ENCODE measurements at places on chromosomes 2 and 18. TPM values are rescaled to one million over a fixed set of nuclear protein-coding genes. Genes with fewer than 3 reads are reported as not detected.

The MXD1 gene
- 16.2 TPM for polyA plus RNA-seq

The ATP8B1 gene
- polyA plus RNA-seq = 33.0 TPM

DNA sequence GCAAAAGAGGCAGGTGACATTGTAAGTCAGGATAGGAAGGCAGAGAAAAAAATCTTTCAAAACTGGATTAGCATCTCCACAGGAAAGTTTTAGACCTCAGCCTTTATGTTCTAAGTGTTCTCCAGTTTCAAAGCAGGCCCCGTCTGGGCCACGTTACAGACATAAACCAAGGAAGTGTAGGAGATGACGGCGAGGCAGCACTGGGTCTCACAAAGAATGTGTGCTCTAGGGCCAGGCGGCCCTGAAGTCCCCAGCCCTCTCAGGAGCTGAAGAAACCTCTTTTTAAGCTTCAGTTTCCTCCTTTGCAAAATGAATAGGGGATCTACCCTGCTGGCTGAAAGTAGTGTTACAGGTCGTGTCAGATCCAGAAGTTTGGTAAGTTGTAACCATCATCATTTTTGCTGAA is 81.7 kb downstream of the SPRED2 start:
- DNase-seq = peak; percentile 44

- DNase-seq = no peak
Measured at GRCh38 chr2:144096531-144096930, 423.4 kb downstream of the ZEB2 start.

The DSC2 gene
- polyA plus RNA-seq = 39.8 TPM

The C2orf15 gene
- 13.1 TPM for polyA plus RNA-seq

DNA sequence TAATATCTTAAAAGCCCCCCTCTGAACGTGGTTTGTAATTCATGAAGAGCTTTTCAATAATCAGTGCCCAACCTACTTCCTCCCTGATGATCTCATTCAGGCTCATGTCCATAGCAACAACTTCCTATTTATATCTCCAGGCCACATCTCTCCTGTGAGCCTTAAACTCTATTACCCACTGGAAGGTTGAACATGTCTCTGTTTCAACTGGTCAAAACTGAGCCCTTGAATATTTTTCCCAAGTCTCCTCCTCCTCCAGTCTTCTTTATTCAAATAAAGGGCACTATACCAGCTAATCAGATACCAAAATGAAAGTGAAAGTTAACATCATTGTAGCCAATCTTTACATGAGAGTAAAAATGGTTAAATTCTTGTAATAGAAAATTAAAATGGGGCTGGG is 63.7 kb upstream of the ITGA4 start:
- DNase-seq = no peak

DNA sequence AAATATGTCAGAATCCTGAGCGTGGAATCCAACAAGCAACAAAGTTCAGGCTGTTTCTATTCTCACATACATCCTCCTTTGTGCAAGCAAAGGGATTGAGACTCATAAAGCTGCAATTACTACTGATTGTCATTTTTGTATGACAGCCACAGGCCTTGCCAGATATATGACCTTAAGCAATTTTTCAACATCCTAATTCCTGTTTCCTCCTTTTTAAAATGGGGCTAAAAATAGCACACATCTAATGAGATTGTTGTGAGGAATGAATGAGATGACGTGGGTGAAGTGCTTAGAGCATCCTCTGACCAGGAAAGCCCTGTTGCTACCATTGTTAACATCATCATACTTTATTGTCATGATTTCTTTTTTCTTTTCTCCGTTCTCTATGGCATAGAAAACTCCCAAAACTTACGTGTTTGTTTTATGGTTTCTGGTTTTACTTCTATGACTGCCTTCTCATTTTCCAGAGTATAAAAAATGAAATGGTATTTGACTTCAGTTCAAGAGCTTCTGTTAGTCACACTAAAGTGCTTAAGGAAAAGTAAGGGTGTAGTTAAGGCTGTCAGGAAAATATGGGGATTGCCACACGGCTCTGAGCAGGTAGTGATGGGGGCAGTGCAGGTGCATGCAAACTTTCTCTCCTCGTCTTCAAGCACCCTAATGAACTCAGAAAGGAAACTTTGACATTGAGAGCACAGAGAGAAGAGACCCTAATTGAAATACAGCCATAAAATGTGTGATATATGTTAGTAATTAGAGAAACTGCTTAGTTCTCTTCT is 590.6 kb upstream of the NETO1 start:
- no peak for DNase-seq

The CTDP1 gene
- polyA plus RNA-seq = 12.9 TPM

The HOXD13 gene
- polyA plus RNA-seq = 0.08 TPM

DNA sequence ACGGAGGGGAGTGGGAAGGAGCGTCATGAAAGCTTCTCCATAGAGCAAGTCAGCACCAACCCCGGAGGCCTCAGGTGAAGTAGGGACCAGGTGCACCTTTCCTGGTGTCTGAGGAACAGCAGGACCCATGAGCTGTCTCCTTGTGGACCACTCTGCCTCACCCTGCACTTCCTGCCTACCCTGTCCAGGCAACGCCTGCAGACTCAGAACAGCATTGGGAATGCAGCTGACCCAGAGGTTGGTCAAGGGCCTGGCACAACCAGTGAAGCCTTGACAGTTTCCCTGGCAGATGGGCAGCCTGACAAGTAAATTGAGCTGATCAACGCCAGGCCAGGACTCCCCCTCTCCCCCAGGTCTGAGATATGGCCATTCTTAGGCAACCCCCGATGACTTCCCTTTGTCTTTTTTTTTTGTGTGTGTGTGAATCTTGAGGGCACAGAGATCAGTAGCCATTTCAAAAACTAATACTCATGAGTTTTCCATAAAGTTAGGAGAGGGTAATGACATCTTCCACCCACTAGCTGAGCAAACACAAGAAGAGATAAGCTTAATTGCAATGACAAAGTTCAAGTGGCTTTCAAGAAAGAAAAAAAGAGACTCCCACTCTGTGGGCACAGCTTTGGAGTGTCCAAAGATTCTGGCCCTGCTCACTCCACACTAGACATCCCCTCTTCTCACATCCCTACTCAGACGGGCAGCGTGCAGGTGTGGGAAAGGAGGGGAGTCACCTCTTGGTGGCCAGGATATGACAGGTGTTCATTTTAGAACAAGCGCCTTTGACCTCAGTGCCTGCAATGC is 3.5 kb upstream of the FABP1 start:
- no peak for DNase-seq
